Ureter (tissue), 1 donor: ENCODE measurements at places on chromosomes 6 and 20. TPM values are rescaled to one million over a fixed set of nuclear protein-coding genes. Genes with fewer than 3 reads are reported as not detected.

- DNase-seq: no peak
Measured at GRCh38 chr6:108108374-108108773, 33.8 kb upstream of the OSTM1 start.

GRCh38 chr20:63808964-63809674 is 21.9 kb downstream of the ZBTB46 start:
- no peak for DNase-seq

GRCh38 chr6:158662954-158663624 is 13.2 kb downstream of the SYTL3 start:
- DNase-seq: peak; percentile 43

DNA sequence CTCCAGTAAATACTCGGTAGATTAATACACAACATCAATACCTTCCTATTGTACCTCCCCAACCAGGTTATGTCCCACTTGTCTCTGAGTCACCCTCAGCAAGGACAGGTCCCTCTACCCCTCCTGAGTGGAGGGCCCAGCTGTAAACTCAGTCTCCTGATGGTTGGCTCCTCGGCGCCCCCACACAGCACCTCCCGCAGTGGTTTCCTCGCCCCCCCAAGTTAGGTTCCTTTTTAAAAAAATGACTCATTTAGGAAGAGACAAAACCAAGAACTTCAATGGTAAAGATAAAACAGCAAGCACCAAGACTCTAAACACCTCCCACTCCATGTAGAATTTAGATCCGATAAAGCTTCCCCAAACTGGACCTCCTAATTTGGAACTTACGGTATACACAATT is 83.5 kb downstream of the TRERF1 start:
- no peak for DNase-seq

APOM gene
- 2.4 TPM for total RNA-seq

PGC gene
- not detected for total RNA-seq

MEA1 gene
- 71.2 TPM for total RNA-seq
